ENCODE measurements at places on chromosomes 1 and 21.

DNA sequence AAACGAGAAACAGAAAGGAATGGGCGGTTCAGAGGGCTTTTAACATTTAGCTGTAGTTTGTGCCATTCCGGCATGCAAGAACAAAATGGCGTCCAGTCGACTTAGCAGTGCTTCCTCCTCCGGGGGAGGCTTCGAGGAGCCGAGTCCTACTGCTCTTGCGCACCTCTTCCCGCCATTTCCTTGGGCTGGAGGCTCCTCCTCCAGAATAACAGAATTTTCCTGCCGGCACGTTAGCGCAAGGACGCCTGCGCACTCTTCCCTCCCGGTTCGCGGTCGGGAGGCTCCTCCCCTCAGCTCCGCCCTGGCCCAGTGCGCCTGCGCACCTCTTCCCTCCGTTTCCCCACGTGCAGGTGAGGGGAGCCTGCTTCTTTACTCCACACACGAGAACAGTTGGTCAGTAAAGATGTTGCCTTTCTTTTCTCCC, 1.0 kb downstream of the DMRTB1 start:
- DNase-seq = no peak

- no peak for DNase-seq
Measured at GRCh38 chr1:83123019-83123418, 875.9 kb downstream of the TTLL7 start.

DNA sequence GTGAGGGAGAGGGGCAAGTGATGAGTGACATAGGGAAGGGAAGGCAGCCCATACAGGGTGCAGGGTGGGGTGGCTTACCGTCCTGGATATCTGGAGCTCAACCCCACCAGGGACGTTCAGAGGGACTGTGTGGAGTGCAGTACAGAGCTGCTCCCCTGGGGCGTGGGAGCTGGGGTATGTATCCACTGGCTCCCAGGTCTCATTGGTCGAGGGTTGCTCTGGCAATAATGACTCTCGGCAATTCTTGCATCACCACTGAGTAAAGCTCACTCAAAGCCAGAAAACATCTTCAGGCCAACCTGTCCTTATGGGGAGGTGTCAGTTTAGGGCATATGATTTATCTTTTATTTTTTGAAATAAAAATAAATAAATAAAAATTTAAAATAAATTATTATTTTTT, 43.2 kb upstream of the RUNX3 start:
- DNase-seq = no peak

DNA sequence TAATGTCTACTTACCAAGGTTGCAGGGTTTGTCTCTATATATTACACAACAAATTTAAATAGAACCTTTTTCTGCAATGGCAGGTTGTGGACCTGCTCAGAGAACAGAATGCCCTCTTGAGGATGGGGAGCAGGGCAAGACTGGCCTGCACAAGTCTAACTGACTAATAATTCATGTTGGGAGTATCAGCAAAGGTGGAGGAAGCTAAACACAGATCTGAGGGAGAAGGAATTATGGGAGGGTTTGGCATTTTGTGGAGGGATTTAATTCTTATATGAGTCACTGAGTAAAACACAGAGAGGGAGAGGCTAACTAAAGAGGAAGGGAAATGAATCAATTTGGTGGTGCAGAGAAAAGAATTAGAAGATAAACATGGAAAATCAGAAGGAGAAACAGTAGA, 40.0 kb downstream of the CLDN17 start:
- DNase-seq = no peak

GRCh38 chr1:42680921-42681683, 1.1 kb upstream of the YBX1 start:
- peak; percentile 46 for DNase-seq

DNA sequence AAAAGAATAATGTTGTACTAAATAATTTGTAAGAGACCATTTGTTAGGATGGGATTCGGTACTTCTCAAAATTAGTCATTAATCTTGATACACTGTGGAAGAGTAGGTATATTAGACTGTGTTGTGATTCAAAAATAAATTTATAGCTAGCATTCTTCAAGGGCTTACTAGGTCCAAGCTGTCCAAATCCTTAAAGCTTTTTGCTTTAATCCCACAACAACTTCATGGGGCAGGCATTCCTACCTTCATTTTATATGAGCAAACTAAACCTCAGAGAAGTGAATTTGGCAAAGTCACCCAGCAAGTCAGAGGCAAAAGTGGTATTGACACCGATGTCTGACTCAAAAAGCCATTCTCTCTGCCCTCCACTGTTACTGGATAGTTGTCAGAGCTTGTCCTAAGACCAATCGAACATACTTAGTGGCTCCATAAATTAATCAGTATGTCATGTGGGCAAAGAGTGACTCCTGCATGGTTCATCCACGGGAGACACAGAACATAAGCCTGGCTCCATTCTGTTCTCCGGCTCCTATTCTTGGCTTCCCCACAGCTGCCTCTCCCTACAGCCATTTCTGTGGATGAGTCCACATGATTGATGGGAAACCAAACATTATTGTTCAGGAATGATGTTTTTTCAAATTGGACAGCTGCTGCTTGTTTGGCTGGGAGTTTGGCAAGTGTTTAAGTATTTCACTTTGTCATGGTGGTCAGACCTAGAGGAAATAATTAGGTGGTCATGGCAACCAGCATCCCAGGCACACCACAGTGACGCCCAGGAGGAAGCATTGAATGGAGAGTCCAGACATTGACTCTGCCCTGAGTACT, 133.4 kb upstream of the FGGY start:
- DNase-seq = peak; percentile 6

GRCh38 chr1:21212126-21212525, 35.4 kb upstream of the EIF4G3 start:
- peak; percentile 42 for DNase-seq

GRCh38 chr1:4762146-4762545, 107.7 kb downstream of the AJAP1 start:
- DNase-seq = no peak

DNA sequence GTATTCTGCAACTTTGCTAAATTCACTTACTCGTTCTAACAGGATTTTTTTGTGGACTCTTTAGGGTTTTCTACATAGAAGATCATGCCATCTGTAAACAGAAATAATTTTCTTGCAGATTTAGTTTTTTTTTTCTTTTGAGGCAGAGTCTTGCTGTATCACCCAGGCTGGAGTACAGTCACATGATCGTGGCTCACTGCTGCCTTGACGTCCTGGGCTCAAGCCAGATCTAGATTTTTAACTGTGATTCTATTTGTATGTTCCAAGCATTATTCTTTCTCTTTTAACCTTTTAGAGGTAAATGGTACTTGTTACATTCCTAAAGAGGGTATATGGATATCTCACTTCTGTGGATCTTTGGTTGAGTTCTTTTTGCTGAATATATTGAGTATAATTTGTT, 18.6 kb downstream of the FABP3 start:
- no peak for DNase-seq

DNA sequence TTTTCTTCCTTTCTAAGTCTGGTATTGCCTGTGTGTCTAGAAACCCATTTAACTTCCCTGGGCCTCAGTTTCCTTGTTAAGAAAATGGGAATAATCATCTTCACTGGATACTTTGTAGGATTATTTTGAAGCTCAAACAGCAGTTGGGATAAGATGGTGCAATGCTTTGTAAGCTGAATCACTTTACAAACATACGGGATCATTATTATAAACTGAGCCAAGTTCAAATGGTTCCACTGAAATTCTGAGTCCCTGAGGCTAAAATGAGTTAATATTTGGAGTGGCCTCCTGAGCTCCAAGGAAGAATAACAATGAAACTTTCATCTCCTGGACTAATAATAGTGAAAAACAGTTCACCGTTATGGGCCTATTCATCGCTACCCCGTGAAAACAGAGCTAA, 388.0 kb downstream of the PLPP3 start:
- DNase-seq = no peak

DNA sequence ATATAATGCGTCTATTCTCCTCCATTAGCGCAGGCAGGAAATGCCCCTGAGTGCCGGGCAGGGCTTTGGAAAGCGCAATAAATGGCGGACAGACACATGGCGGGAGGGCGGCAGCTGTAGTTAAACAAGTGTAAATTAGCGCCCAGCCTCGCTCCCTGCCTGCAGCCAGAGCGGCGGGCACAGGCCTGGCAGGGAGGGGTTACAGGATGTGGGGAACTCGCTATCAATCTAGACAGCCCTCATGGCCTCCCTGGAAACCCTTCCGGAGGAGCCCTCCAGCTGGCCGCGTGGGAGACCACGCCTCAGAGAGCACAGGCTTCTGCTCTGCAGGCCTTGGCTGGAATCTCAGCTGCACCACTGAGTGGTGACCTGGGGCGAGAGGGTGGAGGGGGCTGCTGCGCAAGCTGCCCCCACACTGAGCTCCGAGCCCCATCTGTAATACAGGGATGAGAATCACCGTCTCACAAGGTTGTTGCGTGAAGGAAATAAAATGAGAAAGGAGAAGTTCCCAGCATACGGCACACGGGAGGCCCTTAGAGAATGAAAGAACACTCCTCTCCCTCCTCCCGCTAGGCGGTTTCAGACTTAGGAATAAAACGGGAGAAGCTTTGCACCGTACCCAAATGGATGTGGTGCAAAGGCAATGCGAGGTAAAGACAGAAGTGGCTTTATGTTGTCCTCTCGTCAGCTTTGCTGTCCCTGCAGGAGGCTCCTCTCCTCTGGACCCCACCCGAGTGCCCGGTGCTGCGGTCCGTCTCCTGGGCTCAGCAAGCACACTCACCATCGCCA, 167.2 kb upstream of the POU3F1 start:
- no peak for DNase-seq

DNA sequence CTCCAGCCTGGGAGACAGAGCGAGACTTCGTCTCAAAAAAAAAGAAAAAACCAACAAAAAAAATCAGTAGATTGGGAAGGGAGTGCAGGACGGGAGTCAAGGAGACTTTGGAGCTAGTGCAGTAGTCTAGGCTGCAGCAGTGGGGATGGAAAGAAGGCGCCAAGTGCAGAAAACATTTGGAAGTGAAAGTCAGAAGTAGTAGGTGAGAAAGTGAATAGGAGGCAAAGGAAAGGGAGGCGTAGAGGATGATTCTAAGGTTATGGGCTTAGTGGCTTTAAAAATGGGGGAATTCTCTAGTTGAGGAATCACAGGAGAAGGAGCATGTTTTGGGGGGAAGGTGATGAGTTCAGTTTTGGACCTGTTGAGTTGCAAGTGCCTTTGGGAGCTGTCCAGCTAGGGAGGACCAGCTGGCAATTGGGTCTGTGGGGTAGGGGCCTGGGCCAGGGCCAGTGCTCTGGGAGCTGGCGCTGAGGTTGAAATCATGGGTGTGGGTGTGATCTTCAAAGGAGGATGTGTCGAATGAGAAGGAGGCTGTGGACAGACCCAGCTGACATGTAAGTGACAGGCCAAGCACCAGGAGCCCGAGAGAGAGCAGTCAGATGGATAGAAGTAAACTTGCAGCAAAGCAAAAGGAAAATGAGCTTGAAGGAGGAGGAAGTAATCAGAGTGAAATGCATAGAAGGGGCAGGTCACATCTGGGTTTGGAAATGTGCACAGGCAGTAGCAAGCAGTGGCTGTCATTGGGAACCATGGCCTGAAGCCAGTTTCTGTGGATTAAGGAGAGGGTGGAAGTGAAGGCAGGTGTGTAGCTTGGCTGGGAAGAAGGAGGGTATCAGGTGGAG, 15.8 kb downstream of the TMCC2 start:
- DNase-seq = no peak

DNA sequence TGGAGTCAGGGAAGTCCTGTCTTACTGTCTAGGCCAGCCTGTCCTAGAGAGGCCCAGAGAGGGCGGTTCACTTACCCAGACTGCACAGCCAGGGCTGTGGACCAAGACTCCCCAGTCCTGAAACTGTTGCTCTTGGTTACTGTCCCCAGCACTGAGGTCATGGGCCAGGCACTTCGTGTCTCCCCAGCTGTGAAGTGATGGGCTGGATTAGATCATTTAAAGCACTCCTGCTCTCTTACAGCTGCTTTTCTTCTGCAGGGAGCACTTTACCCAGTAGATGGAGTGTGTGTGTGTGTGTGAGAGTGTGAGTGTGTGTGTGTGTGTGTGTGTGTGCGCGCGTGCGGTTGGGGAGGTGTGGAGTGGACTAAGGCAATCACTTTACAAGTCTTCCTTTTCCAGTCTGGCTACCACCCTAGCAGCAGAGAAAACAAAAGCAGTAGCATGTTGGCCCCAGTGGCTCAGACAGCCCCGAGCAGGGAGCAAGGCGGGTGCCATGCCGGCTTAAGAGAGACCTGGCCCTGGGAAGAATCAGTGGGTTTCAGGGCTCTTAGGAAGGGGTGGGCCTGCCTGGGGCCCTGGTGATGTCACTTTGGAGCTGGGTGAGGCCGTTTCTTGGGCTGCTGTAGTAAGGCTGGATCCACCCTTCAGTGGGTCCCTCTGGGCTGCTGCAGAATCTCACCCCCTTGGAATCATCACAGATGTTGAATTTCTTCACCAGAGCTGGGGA, 2.4 kb downstream of the SPSB1 start:
- DNase-seq = peak; percentile 48

Measured in SW480 (cell line).